Activated T-helper 1 cell treated with anti-CD3 and anti-CD28 coated beads, Interleukin-12 subunit alpha, Interleukin-12 subunit beta, Interleukin-2, Interleukin-4 antibody, amounts not matched to agents 30 ng/mL and 10 ng/mL and 1 ng/mL, durations not matched to agents 14 hours and 24 hours and 36 hours (primary cell): ENCODE measurements at places on chromosomes 6 and 20. TPM values are rescaled to one million over a fixed set of nuclear protein-coding genes. Genes with fewer than 3 reads are reported as not detected.

ABHD16A gene
- total RNA-seq, result 45.7 and 46.5 TPM in 2 replicates

ANGPT4 gene
- total RNA-seq, result not detected in 2 replicates

TREML2 gene
- total RNA-seq, result 4.5 and 4.9 TPM in 2 replicates

PCIF1 gene
- total RNA-seq, result 27.9 and 28.5 TPM in 2 replicates

PLAGL2 gene
- total RNA-seq, result 123 and 126 TPM in 2 replicates

RPS21 gene
- 1,907 and 1,920 TPM in 2 replicates for total RNA-seq

MYLK4 gene
- 0.10 TPM in 2 replicates for total RNA-seq

DTD1 gene
- total RNA-seq, result 37.7 and 44.0 TPM in 2 replicates

RCAN2 gene
- total RNA-seq, result 0.44 and 0.59 TPM in 2 replicates

DEFB118 gene
- total RNA-seq, result not detected in 2 replicates

MRAP2 gene
- total RNA-seq, result not detected in 2 replicates

NFATC2 gene
- 84.0 and 86.4 TPM in 2 replicates for total RNA-seq

POLR1H gene
- total RNA-seq, result 79.7 and 82.7 TPM in 2 replicates

RSPH9 gene
- not detected in 2 replicates for total RNA-seq

FAM83B gene
- not detected in 2 replicates for total RNA-seq

SAMD10 gene
- 29.4 and 34.9 TPM in 2 replicates for total RNA-seq
